AG08395 (cell line): ENCODE measurements at places on chromosomes 16 and 17.
A peak's percentile ranks its signal among the peaks of the same experiment; 100 is the strongest.

GRCh38 chr16:67428146-67428731 is 2.7 kb upstream of the HSD11B2 start:
- DNase-seq, result peak; percentile 73

DNA sequence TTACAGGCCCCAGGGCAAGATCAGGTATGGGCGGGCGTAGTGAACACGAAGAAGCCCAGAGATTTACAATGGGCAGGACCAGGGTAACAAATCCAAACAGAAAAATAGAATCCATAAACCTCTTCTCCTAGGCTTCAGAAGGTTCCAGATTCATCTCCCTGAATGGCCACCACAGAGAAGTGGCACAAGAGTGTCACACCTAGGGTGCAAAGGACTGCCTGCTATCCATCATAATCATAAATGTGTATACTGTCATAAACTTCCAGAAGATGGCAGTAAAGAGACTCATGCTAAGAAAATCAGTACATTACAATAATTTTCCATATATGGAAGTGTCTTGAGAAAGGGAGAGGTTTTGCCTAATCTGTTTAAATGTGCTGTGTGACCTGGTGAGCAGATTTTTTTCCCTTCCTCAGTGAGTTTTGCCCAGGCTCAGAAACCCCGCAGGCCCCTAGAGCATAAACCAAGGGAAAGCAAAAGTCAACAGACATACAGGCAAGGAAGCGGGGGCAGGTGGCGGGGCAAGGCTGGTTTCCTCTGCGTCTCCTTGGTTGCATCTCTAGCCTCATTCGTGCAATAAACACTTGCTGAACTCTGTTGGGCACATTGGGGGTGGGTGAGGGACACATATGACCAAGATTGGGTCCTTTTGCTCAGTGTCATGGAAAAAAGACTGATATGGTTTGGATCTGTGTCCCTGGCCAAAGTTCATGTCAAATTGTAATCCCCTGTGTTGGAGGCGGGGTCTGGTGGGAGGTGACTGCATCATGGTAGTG is 92.0 kb upstream of the CDH5 start:
- peak; percentile 40 for DNase-seq

- no peak for DNase-seq
These were observed 383.8 kb downstream of the GRIN2A start for GRCh38 chr16:9798474-9798873.

- DNase-seq, result no peak
These were observed 6.8 kb downstream of the NT5C start for GRCh38 chr17:75124819-75125162.

- no peak for DNase-seq
These were observed 29.3 kb downstream of the CRISPLD2 start for GRCh38 chr16:84848986-84849634.

- DNase-seq, result no peak
These were observed at the start of gene CD19 for GRCh38 chr16:28931801-28932225. TSS of gene CD19 (plus strand) at chr16:28931971. CDS start at chr16:28932001, 30 bp downstream.

GRCh38 chr16:1890024-1890707 is 18.2 kb upstream of the MEIOB start:
- no peak for DNase-seq

GRCh38 chr16:57016301-57016700 is 26.9 kb downstream of the NLRC5 start:
- no peak for DNase-seq

- DNase-seq, result no peak
These were observed 8.1 kb downstream of the CIBAR2 start for GRCh38 chr16:85104147-85104546.

- peak; percentile 66 for DNase-seq
These were observed 671.1 kb downstream of the WWOX start for GRCh38 chr16:78770353-78771091.

DNA sequence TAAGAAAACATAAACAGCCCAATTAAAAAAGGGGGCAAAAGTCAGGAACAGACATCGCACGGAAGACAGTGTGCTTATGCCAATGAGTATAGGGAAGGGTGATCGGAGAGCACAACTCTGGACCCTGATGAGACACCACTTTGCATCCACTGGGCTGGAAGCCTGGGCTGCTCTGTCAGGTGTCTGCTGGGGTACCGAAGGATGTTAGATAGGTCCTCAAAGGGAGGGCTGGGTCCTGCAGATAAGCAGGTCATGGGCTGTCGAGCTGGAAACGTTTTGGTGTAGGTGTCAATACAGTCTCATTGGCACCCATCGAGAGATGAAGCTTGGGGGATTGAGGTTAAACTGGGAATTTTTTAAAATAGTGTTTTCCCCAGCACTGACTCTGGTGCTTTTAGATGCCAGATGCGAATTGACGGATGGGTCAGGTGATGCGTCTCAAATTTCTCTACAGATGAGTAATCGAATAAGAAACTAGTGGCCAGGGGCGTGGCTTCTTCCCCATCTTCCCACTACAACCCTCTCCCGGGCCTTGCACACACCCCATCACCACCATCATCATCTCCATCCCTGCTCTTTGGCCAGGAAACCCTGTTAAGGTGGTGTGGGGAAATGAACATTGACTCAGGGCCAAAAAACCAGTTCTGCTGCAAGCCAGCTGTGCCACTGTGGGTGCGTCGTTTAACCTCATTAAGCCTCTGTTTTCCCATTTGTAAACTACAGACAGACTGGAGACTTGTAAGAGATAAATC is 47.8 kb upstream of the IRF8 start:
- DNase-seq, result no peak

DNA sequence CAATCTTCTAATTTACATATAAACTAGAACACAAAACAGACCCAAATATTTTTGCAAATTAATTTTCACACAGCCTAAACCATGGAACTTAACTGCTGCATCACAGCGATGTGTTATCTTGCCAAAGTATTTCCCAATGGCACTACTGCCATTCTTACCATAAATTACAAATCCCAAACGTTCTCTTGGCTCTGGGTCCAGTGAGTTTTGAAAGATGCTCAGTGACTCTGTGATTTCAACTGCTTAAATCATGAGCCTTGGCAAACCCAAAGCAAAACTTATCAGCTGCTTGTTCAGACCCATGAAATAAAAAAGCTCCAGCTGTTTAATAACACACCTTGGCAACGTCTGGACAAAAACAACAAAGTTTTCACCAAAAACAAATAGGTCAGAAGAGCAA is 223.0 kb downstream of the CA10 start:
- DNase-seq, result no peak

- DNase-seq, result no peak
These were observed 12.0 kb downstream of the HS3ST6 start for GRCh38 chr16:1906055-1906845.

DNA sequence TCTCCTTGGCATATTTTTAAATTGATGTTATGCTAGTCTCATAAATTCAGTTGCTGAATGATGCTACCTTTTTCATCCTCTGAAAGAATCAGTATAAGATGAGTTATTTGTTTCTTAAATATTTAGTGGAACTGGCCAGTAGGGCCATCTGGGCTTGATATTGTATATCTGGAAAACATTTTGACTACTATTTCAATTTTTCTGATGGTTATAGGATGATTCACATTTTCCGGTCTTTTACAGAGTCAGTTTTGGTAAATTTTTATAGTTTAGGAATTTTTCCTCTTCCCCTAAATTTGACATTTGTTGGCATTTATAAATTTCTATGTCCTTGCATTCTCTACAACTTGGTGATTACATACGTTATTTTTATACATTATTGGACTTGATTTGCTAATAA is 296.3 kb upstream of the AXIN2 start:
- peak; percentile 17 for DNase-seq

DNA sequence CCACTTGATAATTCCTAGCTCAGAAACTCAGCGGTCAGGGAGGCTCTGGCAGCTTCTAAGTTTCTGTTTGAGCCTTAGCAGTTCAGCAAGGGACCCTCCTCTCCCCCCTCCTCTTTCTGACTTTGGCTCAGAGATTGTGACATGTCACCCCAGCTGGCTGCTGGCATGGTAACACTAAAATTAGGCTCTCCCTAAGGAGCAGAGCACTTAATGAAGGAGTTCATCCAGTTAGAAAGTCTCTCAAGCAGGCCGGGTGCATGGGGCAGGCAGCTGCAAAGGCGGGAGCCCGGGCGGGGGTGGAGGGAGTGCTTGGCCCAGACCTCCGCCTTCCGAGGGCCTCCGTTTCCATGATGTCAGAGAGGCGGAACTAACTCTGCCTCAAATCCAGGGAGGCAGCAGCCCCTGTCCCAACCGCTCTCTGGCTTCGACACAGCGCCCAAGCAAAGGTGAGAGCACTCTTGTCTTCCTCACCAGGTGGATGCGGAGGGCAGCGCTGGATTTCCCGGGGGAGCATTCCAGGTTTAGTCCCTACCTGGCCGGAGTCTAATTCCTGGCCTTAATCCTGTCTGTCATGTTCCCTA is 128.0 kb upstream of the PLCG2 start:
- DNase-seq, result no peak

GRCh38 chr16:28182801-28183200 is 29.0 kb downstream of the XPO6 start:
- no peak for DNase-seq

GRCh38 chr17:73396431-73397277 is 84.9 kb upstream of the CDC42EP4 start:
- DNase-seq, result no peak

GRCh38 chr16:83689385-83689831 is 118.4 kb upstream of the HSBP1 start:
- peak; percentile 93 for DNase-seq

GRCh38 chr16:14249291-14250032 is 178.3 kb downstream of the MRTFB start:
- peak; percentile 56 for DNase-seq

DNA sequence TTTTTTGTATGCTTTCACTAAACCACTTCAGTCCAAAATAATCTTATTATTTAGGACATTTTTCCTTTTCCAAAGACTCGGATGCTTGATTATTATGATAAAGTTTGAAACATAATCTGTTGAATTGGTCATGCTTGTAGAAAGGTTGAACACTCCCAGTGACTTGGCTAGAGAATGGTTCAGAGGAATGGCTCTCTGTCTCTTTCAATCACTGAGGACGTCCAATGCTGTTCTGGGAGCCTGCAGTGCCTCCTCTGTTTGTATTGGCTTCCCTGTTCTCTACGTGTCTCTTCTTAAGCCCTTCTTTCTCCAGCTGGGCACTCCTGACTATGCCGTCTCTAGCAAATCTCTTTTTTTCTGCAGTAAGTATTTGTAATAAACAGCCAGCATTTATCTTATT is 369.0 kb upstream of the DYNLRB2 start:
- no peak for DNase-seq

DNA sequence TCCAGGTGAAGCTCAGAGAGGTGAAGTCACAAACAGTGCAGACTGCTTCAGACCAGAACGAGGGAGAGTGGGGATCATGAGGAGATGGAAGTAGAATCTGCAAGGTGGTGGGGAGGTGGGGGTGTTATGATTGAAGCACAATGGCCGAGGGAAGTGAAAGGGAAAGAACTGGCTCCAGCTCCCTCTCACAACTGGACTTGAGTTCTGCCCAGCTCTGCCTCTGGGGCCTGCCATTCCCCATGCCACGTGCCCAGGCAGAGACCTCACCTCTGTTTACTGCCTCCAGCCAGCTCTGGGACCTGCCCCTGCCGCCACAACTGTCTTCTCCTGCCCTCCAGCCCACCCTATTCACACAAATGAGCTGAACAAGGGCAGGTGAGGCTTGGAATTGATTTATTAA is 2.5 kb downstream of the PNMT start:
- DNase-seq, result no peak

- no peak for DNase-seq
These were observed 599.4 kb upstream of the CDH5 start for GRCh38 chr16:65767125-65767524.

DNA sequence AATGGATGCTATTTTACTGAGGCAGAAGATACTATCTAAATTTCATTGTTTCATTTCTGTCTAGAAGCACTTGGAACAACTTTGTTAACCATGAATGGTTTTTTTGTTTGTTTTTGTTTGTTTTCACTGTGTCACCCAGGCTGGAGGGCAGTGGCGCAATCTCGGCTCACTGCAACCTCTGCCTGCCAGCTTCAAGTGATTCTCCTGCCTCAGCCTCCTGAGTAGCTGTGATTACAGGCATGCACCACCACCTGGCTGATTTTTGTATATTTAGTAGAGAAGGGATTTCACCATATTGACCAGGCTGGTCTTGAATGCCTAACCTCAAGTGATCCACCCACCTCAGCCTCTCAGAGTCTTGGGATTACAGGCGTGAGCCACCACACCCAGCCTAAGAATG is 40.5 kb downstream of the ABHD15 start:
- DNase-seq, result no peak

GRCh38 chr17:31517524-31517923 is 126.0 kb downstream of the RAB11FIP4 start:
- DNase-seq, result no peak

GRCh38 chr16:68719993-68720489 is 17.1 kb upstream of the CDH1 start:
- DNase-seq, result no peak
